ENCODE measurements at places on chromosomes 7 and 10.

DNA sequence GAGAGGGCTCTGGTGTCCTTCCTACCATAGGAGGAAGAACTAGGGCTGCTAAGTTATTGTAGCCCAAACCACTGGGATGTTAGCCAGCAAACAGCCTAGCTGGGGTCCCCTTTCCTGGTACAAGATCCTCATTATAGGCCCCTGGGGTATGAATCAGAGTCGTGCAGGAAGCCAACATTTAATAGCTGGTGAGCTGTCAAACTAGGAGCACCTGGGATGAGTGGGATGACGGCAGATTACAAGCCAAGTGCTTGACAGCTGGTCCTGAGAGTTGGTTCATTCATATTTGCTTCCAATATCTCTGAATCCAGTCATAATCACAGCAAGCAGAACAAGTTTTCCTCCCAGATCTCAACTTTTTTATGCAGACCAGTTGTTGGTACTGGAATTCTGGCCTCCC is 25.1 kb upstream of the DNAJB12 start:
- DNase-seq: no peak

DNA sequence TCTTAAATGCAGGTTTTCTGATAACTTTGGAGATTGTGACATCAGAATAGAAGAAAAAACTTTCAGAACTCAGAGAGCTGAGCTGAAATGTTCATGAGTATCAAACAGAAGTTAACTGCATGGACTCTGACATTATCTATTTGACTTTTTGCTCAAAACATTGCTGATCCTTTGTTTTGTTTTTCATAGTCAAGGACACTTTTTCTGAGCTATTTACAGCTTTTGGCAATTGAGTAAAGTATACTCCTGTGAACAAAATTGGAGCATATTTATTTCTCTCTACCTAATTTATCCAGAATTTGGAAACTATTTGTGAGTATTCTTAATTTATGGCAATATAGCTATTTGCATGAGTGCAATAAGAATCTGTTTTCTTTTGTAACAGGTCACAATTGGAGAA is 11.1 kb downstream of the KCP start:
- DNase-seq: no peak

GRCh38 chr7:39686261-39686924 is 63.0 kb downstream of the RALA start:
- no peak for DNase-seq

DNA sequence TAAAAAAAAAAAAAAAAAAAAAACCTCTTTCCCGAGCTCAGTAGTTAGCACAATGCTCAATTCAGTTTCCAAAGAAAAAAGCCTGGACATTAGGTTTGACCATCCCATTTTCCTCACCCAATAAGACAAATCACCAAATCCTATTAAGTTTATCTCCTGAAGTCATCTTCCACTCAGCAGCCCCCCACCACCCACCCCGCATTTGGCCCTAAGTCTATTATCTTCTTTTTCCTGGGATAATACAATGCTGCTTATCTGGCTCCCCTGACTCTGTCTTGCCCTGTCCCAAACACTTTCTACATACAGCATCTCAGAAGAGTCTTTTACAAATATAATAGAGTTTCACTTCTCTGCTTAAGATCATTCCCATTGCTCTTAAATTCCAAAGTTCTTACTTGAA is 17.8 kb upstream of the LMOD2 start:
- DNase-seq: no peak

GRCh38 chr10:102059987-102060386 is 4.0 kb upstream of the ARMH3 start:
- DNase-seq: no peak

DNA sequence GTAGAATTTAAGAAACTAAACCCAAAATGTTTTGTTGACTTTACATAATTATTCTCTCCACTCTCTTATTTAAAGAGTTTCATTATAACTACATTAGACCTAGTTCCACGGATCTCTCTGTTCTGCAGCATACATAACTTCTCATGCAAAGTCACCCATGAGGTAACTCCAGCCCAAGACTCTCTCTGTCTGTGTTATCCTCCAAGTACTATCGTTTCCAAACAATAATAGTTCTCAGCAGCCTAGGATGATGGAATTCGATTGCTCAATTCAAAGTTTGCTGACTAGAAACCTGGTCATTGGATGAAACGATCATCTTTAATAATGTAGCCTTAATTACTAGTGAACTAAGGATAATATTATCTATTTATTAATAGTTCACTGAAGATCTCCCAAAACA is 203.1 kb upstream of the PTN start:
- DNase-seq: no peak

GRCh38 chr7:153590571-153590970 is 461.6 kb upstream of the DPP6 start:
- DNase-seq: no peak

DNA sequence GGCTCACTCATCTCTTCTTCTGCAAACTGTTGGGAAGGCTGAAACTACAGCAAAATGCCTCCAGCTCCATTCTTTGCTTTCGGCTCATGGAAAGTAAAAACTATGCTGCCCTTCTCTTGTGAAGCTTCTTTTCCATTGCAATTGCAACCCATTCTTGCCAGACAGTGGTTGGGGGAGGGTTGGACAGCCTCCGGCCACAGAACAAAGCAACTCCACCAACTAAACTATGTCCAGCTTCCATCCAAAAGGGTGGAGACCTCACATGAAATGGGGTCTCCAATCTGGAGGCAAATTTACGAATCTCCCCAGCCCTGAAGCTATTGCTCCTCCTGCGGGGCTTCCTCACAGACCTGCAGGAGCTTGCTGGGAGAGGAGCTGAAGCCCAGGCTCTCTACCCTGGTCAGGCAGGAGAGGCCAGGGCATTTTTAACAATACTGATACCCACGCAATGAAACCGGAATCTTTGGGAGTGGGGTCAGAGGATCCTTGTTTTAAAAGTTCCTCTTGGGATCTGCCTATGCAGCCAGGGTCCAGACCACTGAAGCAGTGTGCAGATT is 549 bp downstream of the GPNMB start:
- no peak for DNase-seq

- DNase-seq: no peak
These were observed 741 bp downstream of the GPR85 start for GRCh38 chr7:113085781-113086390.

DNA sequence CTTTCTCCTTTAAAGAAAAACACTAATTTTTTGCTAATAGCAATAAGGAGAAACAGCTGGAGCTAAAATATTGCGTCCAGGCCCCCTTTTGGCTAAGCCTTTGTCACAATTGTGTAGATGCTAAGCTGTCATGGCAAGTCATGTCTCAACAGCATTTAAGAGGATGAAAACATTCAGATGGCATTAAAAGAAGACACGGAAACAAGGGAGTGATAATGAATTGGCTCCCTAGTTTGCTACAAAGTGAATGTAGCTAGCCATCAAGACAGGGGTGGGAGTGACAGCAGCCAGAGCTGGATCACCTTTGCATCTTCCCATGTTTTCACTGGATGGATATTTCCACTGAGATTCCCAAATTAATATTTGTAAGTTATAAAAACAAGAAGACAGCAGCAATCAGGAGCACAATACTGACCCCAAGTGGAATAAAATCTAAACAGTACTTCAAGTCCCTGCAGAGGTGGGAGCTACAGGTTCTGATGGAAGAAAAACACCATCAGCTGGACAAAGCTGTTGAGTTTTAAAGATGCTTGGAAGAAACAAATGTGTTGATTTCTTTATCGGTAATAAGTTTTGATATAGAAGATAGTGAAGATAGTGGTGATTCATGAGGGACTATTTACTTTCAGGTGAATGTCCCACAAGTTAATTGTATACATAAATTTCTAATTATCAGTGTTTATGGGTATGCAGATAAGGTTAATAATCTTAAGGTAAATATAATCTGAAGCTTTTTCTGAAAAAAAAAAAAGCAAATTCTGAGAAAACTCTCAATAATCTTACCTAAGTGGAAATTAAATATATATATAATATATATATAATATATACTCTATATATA is 129.4 kb downstream of the SLC16A9 start:
- no peak for DNase-seq

DNA sequence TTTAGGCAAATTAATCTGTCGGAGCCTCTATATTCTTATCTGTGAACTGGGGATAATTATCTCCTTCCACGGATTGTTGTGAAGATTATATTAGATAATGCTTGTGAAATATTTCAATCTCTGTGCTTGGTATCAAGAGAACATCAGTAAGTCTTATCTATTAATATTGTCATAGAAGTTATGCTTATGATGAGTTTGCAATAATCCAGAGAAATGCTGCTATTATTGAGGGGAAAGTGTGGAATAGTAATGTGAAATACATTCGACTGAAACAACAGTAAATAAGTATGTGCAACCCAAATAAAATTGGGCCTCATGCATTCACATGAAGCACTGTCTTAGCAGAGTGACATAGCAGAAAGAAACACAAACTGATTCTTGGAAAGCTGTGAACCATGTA is 13.7 kb downstream of the RHOBTB1 start:
- DNase-seq: no peak

DNA sequence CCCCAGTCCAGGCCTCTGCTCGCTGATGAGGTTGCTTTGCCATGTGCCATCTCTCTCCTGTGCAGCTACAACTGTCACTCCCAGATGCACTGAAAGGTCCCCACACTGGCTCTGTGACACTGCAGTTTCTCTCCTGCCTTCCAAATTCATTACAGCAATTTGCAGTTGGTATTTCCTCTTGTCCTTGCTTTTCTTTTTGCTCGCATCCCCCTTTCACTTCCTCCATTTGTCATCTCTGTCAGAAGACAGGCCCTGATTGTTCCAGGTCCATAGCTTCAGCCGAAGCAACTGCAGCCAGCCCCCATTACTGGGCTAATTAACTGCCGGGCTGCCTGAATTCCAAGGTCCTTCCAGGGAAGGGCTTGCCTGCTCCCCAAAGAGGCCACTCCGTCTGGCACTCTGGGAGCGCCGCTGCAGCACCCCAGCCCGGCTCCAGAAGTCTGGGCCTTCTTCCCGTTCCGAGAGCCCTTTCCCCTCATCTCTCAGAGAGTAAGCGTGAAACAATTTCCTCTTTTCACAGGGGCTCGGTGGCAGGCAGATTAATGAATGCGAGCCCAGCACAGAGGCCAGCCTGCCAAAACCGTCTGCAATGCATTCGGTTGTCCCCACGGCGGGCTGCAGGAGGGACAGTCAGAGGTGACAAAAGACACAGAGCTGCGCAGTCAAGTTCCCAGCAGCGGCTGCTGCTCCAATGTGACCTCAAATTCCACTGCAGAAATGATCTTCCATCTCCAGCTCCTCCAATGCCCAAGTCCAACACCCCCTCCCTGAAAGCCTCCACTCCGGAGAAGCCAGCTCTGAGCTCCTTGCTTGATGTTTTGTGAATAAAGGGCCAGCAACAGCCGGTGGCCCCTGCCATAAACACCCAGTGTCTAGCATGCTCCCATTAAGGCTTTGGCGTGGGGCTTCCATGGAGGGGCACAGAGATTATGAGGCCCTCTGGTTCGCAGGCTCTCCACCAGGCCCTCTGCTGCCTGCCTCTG is 279.4 kb upstream of the HABP2 start:
- no peak for DNase-seq

- no peak for DNase-seq
These were observed 113.7 kb downstream of the PHTF2 start for GRCh38 chr7:77912293-77912692.

DNA sequence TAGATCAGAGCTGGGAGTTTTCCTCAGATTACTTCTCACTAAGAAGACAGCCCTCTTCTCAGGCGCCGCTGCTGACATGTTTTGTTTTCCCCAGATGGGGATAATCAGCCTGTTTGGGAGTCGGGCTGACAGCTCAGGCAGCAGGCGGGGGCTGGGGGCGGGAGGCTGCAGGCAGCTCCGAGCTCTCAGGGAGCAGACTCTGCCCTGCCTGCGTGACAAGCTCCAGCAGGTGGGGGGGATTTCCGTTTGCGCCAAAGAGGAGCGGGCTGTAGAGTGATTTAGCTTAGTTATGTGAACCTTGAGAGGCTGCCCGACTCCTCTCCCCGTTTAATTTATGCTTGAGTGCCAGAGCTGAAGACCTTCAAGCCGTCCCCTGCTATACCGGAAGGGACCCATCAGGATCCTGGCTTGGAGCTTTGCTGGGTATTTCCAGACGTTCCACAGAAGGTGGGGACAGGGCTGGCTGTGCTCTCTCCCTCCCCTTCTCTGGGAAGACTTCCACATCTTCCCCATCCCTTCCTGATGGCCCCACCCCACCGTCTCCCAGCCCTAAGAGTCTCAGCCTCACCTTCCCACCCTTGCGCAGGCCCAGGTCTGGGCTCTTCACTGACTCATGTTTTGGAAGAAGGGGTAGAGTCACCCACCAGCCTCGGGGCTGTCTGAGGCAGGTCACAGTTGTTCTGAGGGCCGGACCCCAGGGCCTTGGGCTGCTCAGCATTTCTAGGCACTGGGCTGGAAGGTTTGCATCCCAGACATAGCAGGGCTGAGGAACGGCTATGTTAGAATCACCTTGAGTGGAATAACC is 24.7 kb upstream of the ADCYAP1R1 start:
- DNase-seq: no peak

GRCh38 chr7:76086070-76086469 is 38.2 kb downstream of the MDH2 start:
- DNase-seq: no peak

DNA sequence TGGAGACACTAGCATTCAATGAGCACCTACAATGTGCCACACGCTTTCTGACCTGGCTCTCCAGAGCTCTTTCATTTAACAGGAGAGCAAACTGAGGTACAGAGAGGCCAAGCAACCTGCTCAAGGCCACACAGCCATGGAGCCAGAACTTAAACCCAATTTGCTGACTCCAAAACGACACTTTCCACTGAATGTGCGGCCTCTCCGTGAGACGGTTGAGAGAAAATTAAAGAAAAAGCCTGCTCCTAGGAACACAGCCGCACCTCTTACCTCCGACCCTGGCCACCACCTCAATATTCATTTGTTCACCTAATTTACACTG is 42.8 kb downstream of the ZCCHC24 start:
- no peak for DNase-seq

GRCh38 chr10:110408203-110408871 is 89.4 kb upstream of the DUSP5 start:
- no peak for DNase-seq

- no peak for DNase-seq
These were observed 618.6 kb upstream of the CNTNAP2 start for GRCh38 chr7:145497911-145498525.

DNA sequence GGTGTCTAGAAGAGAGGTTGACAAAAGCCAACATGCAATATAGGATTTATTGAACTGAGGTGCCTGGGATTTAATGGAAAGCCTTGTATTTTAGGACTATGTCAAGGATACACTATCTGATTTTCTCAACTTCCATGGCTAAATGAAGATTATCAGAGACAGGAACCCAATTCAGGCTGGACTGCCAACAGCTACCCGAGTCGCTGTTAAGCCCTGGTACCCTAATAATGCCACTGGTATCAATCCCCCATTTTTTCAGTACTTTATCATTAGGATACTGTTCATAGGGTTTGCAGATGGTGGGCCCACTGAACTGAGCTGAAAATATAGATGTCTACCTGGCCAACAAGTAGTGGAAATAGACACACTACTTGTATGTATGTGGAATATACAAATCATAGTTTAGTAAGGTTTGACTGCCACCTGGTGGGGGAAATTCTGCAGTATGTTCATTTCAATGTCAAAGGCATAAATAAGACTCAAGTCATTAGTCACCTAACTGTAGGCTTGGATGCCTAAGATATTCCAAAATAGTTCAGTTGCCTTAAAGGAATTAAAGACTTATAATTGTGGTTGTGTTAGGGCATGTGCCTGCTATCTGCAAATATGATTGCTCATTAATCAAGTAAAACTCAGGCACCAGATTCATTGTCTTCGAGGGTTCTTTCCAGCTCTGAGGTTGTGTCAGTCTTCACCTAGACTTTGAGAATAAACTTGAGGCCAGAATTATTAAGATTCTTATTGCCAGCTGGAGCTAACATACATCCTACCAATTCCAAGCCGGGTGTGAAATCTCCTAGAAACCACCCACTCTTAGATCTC is 34.1 kb upstream of the NOBOX start:
- DNase-seq: no peak

GRCh38 chr10:27344568-27345454 is 104.2 kb upstream of the ACBD5 start:
- no peak for DNase-seq
